Ecto neural progenitor cell (in vitro differentiated cells): ENCODE measurements at places on chromosomes 2 and 18.

DNA sequence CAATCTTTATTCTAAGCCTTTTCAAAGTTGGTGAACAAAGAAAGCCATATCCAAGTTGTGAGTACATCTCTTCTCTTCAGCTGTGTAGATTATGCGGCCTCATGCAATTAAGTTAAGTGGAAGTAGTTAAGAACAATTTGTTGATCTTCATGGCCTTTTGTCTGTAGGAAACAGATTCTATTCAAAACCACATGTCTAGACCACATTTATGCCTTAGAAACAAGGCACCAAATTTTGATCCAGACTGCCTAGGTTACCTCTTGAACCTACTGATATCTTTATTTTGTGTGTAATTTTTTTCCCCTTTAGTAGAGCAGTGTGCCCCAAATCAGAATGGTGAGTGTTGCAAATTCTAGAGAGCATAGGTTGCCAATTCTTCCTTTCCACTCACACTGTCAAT lies 101.6 kb upstream of the CERS6 start:
- no peak for DNase-seq

DNA sequence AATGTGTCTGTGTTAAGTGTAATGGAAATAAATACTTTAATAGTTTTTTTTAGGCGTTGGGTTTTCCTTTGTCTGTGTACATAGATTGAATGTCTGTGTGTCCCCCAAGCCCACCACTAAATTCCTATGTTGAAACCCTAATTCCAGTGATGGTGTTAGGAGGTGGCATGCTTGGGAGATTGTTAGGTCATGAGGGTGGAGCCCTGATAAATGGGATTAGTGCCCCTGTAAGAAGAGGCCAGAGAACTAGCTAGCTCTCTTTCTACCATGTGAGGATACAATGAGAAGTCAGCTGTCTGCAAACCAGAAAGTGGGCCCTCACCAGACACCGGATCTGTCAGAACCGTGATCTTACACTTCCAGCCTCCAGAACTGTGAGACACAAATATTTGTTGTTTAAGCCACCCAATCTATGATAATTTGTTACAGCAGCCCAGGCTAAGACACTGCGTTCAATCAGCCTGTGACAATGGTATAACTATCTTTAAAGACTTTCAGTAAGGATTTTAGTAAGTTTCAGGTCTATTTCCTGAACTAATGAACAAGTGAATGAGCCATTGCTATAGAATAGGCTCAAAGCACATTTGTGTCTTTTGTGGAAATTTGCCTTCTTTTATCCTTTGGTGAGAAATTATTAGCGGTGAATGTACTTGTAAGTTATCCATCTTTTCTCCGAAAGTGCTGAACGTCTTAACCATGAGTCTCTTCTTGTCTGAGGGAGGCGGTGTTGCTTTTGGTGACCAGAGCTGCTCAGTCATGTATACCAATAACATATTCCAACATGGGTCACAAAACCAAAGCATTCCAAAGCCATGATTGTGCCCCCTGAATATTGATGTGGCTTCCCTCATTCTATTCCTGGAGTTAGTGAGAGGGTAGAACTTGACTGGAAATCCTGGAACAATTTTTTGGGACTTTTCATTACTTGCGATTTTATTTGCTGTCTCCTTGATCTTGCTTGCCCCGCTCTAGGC lies 29.6 kb upstream of the IL1R1 start:
- DNase-seq, result no peak

DNA sequence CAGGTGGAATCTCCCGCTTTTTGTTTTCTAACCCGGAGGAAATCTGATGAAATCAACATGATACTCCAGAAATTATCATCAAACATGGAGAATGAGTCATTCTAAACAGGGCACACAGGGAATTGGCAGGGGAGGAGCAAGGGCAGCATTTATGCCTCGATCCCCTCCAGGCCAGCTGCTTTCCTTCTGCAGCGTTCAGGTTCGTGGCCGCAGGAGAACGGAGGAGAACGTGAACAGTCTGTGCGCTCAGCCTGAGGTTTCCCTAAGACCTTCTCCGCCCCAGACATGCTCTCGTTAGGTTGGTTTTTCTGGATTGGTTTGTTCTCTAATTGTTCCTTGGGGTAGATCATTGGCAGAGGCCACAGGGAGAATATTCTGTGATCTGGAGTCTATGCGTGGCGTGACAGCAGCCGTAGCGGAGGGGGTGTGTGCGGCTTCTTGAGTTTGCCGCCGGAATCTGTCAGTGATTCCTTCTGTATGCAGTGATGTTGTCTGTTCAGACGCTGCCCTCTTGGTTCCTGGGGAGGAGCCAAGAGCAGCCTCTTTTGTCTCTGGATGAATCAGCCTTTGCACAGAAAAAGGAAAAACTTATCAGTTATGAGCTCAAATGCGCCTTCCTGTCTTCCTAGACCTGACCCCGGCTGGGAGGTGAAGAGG lies 75.9 kb downstream of the SH3BP4 start:
- DNase-seq, result no peak

DNA sequence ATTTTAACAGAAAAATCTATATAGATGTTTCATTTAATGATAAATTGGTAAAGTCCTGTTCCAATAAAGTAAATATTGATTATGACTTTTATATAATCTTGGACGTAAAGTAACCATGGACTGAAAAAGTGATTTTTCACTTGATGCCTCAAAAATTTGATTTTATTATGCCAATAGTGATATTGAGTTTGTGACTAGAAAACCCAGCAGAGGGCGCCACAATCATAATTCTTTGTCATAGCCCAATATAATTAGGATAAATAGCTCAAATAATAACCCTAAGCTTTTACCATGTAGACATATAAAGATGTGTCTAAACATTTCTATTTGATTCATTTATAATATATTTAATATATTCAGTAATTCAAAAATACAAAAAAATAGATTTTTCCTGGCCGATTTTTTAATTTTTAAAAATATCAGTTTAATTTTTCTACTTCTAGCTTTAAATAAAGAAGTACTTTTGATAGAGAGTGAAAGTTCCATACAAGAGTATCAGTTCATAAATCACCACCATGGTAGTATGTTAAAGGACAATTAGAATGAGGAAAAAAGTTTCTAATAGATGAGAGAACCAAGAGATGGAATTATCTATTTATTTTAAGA lies 30.7 kb downstream of the CAMKMT start:
- no peak for DNase-seq

- no peak for DNase-seq
Observed at GRCh38 chr2:168475636-168476035, 19.6 kb downstream of the CERS6 start.

GRCh38 chr2:44291281-44292248 lies 16.3 kb downstream of the SLC3A1 start:
- no peak for DNase-seq

- DNase-seq, result no peak
Observed at GRCh38 chr2:48795065-48795464, 39.5 kb upstream of the LHCGR start.
